Thoracic aorta (tissue), 2 donors: ENCODE measurements at places on chromosomes 1 and 21. TPM values are rescaled to one million over a fixed set of nuclear protein-coding genes. Genes with fewer than 3 reads are reported as not detected.

TCHH gene
- 0.41 TPM for total RNA-seq

SYNC gene
- total RNA-seq: 119 TPM

- no peaks in the 10 kb centered on the region for H3K4me1 ChIP-seq
- DNase-seq: no peak
- H3K4me3 ChIP-seq: no peak overlapping the region
- H3K27me3 ChIP-seq: no peaks in the 10 kb centered on the region
- no peak overlapping the region for H3K27ac ChIP-seq
Measured at GRCh38 chr1:30277415-30277814, 446.0 kb downstream of the MATN1 start.

- no peaks in the 10 kb centered on the region for H3K27me3 ChIP-seq
- no peak overlapping the region for H3K27ac ChIP-seq
- no peaks in the 10 kb centered on the region for H3K4me1 ChIP-seq
- H3K36me3 ChIP-seq: peaks cover 34% of the 10 kb centered on the region
- DNase-seq: no peak
- H3K4me3 ChIP-seq: no peak overlapping the region
Measured at GRCh38 chr1:3890389-3891328, 9.4 kb downstream of the C1orf174 start.

GRCh38 chr1:86365896-86366295 is 30.2 kb downstream of the ODF2L start:
- no peak for DNase-seq
- H3K36me3 ChIP-seq: no peaks in the 10 kb centered on the region
- no peak overlapping the region for H3K4me3 ChIP-seq

EDN2 gene
- not detected for total RNA-seq

ZC3H12A gene
- 32.4 TPM for total RNA-seq

DNA sequence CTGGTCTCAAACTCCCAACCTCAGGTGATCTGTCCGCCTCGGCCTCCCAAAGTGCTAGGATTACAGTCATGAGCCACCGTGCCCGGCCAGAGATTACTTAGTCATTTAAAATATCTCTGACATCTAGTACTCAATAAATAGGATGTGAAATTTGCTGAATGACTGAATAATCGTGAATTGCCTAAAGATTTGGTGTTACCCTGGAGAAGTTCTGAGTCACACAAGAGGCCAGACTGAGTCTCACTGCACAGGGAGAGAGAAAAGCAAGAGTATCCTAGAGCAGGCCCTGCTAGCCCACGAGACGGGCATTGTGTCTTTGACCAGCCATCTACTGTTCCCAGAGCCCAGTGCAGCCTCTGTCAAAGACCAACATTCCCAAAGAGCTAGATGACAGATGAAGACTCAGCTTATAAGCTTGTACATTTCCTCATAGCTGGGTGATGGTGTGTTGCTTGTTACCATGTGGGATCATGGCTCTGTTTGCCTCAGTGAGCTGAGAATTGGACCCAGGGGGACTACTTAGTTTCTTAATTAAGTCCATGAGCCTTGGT is 5.6 kb upstream of the EIF4G3 start:
- H3K4me1 ChIP-seq: no peaks in the 10 kb centered on the region
- no peak for DNase-seq
- no peaks in the 10 kb centered on the region for H3K36me3 ChIP-seq
- no peak overlapping the region for H3K27ac ChIP-seq
- H3K27me3 ChIP-seq: no peaks in the 10 kb centered on the region
- no peak overlapping the region for H3K4me3 ChIP-seq

- no peak overlapping the region for H3K27ac ChIP-seq
- H3K4me3 ChIP-seq: no peak overlapping the region
- H3K36me3 ChIP-seq: peaks cover 3% of the 10 kb centered on the region
- peaks cover 36% of the 10 kb centered on the region for H3K4me1 ChIP-seq
- DNase-seq: no peak
Measured at GRCh38 chr1:10059342-10059718, 26.6 kb downstream of the UBE4B start.

DNA sequence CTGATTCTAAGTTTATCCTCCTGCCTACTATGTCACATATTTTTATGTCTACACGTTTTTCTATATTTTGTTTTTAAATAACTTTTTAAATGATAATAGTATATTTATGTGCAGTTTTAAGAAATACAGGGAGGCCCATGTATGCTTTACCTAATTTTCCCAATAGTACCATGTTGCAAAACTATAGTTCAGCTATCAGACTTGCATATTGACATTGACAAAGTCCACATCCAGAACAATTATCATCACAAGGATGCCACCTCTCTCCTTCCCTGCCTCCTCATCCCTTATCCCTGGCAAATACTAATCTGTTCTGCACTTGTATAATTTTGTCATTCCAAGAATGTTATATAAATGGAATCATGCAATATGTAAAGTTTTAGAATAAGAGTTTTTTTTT is 90.9 kb downstream of the CRB1 start:
- H3K4me1 ChIP-seq: no peaks in the 10 kb centered on the region
- H3K36me3 ChIP-seq: no peaks in the 10 kb centered on the region
- no peaks in the 10 kb centered on the region for H3K27me3 ChIP-seq
- DNase-seq: no peak
- no peak overlapping the region for H3K4me3 ChIP-seq

GRCh38 chr1:166270476-166271150 is 103.8 kb upstream of the FAM78B start:
- no peaks in the 10 kb centered on the region for H3K4me1 ChIP-seq
- H3K36me3 ChIP-seq: no peaks in the 10 kb centered on the region
- no peak overlapping the region for H3K27ac ChIP-seq

GRCh38 chr1:67345556-67345955 is 37.9 kb downstream of the IL12RB2 start:
- H3K36me3 ChIP-seq: no peaks in the 10 kb centered on the region
- no peak for DNase-seq
- no peak overlapping the region for H3K4me3 ChIP-seq
- no peaks in the 10 kb centered on the region for H3K4me1 ChIP-seq
- no peak overlapping the region for H3K27ac ChIP-seq

CRYAA gene
- not detected for total RNA-seq

GRCh38 chr1:95384567-95384966 is 150.6 kb downstream of the RWDD3 start:
- DNase-seq: no peak
- H3K4me1 ChIP-seq: no peaks in the 10 kb centered on the region
- H3K36me3 ChIP-seq: no peaks in the 10 kb centered on the region
- H3K27ac ChIP-seq: no peak overlapping the region
- no peaks in the 10 kb centered on the region for H3K27me3 ChIP-seq
- no peak overlapping the region for H3K4me3 ChIP-seq

DNA sequence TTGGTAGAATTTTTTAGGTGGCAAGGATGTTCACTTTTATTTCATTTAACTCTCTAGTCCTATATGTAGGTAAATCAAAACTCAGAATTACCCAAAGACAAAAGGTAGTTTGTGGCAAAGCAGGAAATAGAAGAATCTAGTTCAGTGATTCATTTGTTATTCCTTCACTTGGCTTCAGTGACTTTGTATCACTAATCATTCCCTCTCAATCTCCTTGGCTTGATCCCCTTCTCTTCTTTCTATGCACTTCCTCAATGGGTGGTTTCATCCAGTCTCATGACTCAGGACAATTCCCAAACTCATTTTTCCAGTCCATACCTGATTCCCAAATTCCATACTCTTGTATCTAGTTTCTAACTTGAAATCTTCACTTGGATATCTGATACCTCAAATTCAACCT is 64.9 kb downstream of the PRKACB start:
- no peaks in the 10 kb centered on the region for H3K4me1 ChIP-seq
- peaks cover 7% of the 10 kb centered on the region for H3K36me3 ChIP-seq
- no peaks in the 10 kb centered on the region for H3K27me3 ChIP-seq
- DNase-seq: no peak
- no peak overlapping the region for H3K27ac ChIP-seq

- no peak for DNase-seq
- peaks cover 10% of the 10 kb centered on the region for H3K4me1 ChIP-seq
- H3K36me3 ChIP-seq: no peaks in the 10 kb centered on the region
- H3K27ac ChIP-seq: no peak overlapping the region
- no peak overlapping the region for H3K4me3 ChIP-seq
- no peaks in the 10 kb centered on the region for H3K27me3 ChIP-seq
Measured at GRCh38 chr1:246155923-246156322, 351.2 kb downstream of the SMYD3 start.

DNA sequence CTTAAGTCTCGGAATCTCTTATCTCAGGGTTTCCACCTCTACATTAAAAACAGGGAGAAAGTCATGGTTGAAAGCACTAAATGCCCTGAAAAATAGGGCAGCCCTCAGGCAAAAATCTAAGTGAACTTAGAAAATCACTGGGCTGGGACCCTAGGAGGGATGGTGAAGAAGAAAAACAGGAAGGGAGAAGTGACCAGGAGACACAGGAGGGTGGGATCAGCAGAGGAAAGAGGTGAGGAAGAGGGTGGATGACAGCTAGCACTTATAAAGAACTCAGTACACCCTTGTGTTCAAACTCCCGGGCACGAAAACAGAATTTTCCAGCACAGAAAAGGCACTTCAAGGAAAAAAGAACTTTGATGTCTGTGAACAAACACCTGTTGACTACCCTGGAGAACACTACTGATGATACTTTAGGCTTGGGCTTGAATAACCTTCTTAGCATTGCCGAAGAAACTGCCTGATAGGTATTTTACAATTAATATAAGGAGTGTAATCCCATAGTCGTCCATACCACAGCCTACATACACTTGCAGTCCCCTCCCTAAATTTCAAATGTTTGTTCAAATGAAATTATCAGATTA is 2.0 kb downstream of the CHML start:
- H3K36me3 ChIP-seq: no peaks in the 10 kb centered on the region
- no peak overlapping the region for H3K27ac ChIP-seq
- no peak for DNase-seq
- no peaks in the 10 kb centered on the region for H3K27me3 ChIP-seq

DNA sequence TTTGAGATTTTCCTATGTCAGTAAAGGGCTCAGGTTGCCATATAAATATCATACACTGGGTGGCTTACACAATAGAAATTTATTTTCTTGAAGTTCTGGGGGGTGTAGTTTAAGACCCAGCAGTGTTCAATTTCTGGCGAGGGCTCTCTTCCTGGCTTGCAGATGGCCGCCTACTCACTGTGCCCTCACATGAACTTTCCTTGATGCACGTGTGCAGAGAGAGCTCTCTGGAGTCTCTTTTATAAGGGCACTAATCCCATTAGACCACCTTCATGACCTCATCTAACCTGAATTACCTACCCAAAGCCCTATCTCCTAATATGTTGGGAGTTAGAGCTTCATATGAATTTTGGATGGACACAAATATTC is 21.1 kb downstream of the TMEM51 start:
- H3K4me3 ChIP-seq: no peak overlapping the region
- no peaks in the 10 kb centered on the region for H3K27me3 ChIP-seq
- H3K27ac ChIP-seq: no peak overlapping the region
- H3K4me1 ChIP-seq: peaks cover 3% of the 10 kb centered on the region
- H3K36me3 ChIP-seq: no peaks in the 10 kb centered on the region

JAM2 gene
- total RNA-seq: 20.9 TPM

DNA sequence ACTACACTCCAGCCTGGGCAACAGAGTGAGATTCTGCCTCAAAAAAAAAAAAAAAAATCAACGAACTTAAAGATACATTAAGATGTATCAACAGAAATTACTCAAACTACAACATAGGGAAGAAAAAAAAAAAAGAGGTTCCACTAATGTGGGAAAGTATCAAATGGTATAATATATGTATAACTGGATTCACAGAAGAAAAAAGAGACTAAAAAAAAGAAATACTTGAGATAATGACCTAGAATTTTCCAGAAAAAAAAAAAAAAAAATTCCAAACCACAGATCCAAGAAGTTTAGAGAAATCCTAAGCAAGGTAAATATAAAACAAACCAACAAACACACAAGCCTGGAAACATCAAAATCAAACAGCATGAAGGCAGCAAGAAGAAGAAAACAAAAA is 45.5 kb downstream of the EIF4G3 start:
- H3K36me3 ChIP-seq: no peaks in the 10 kb centered on the region
- H3K27ac ChIP-seq: no peak overlapping the region
- no peaks in the 10 kb centered on the region for H3K27me3 ChIP-seq
- H3K4me1 ChIP-seq: no peaks in the 10 kb centered on the region
- DNase-seq: no peak

- H3K27me3 ChIP-seq: no peaks in the 10 kb centered on the region
- H3K4me1 ChIP-seq: no peaks in the 10 kb centered on the region
- no peak for DNase-seq
Measured at GRCh38 chr1:62384276-62385005, 52.4 kb upstream of the USP1 start.

LAPTM5 gene
- 127 TPM for total RNA-seq

S100B gene
- 4.7 TPM for total RNA-seq

GRCh38 chr1:221910222-221910621 is 168.3 kb upstream of the DUSP10 start:
- no peaks in the 10 kb centered on the region for H3K4me1 ChIP-seq
- H3K4me3 ChIP-seq: no peak overlapping the region
- no peak overlapping the region for H3K27ac ChIP-seq
- H3K27me3 ChIP-seq: no peaks in the 10 kb centered on the region
- DNase-seq: no peak
- H3K36me3 ChIP-seq: no peaks in the 10 kb centered on the region

DNA sequence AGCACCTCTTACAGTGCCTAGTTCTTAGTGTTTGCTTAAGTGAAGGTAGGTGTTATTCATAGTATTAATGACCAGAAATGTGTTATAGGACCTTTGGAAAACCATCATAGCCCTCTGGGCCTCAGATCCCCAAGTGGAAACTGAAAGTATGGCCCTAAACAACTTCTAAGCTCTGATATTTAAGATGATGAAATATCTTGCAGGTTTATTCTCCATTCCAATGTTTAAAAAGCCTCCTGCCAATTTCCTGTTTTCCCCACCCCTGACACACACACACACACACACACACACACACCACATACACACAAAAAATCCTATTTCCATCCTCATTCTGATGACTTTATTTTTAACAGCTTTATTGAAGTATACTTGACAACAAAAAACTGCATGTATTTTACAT is 108.2 kb downstream of the DIRAS3 start:
- no peak overlapping the region for H3K27ac ChIP-seq
- no peaks in the 10 kb centered on the region for H3K36me3 ChIP-seq
- DNase-seq: no peak
- H3K4me3 ChIP-seq: no peak overlapping the region
- H3K27me3 ChIP-seq: no peaks in the 10 kb centered on the region

GRCh38 chr1:114315631-114316030 is 162.0 kb upstream of the SYT6 start:
- no peaks in the 10 kb centered on the region for H3K36me3 ChIP-seq
- DNase-seq: no peak
- no peak overlapping the region for H3K4me3 ChIP-seq
- H3K27ac ChIP-seq: no peak overlapping the region
- H3K27me3 ChIP-seq: no peaks in the 10 kb centered on the region
- H3K4me1 ChIP-seq: no peaks in the 10 kb centered on the region

RUNX1 gene
- 64.7 TPM for total RNA-seq

GRCh38 chr1:24151175-24151533 is 8.2 kb upstream of the IL22RA1 start:
- no peak for DNase-seq
- H3K4me1 ChIP-seq: peaks cover 4% of the 10 kb centered on the region
- no peak overlapping the region for H3K4me3 ChIP-seq
- no peak overlapping the region for H3K27ac ChIP-seq

OR10Z1 gene
- not detected for total RNA-seq

GRCh38 chr1:19438516-19439195 is 46.7 kb downstream of the CAPZB start:
- no peaks in the 10 kb centered on the region for H3K27me3 ChIP-seq
- no peak for DNase-seq
- no peaks in the 10 kb centered on the region for H3K36me3 ChIP-seq
- H3K4me1 ChIP-seq: peaks cover 95% of the 10 kb centered on the region
